ENCODE measurements at places on chromosomes 6 and 20.

DNA sequence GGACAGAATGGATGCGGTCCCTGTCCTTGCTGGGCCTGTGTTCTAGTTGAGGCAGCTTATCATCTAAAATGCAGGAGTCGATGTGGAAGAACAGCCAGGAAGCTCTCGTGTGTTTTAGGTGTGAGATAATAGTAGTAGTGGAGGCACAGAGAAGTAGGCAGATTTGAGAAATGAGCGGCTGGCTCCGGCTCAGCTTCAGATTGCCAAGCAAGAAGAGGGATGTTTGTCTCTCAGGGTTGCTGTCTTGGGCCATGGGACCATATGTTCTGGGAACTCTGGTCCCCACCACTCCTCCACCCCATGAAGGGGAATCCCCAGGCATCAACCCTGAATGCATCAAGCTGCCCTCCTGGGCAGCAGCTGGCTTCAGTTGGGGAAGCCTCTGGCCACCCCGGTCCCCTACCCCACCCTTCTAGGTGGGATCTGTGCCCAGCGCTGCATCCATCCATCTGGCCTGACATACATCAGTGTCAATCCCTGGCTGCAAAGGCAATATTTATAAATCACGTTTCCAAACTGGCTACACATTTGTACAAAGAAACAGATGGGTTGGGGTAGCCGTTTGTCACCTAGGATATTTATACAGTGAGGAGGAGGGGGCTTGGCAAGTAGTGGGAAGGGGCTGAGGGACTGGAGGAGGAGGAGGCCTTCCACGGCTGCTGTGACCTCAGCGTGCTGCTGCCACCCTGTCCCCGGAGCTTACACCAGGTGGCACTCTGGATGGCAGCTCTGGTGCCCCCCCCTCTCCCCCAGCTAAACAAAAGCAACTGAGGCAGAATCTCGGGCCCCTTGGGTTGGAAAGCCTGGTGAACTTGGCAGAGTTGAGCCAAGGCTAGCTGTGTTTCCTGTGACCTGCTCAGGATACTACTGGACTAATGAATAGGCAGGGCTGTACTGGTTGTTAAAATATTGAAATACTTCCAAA is 64.4 kb downstream of the CD40 start:
- DNase-seq = no peak

GRCh38 chr6:125658136-125658535 is 91.3 kb upstream of the HEY2 start:
- no peak for DNase-seq

- no peak for DNase-seq
Observed at GRCh38 chr6:13152764-13153163, 175.6 kb downstream of the TBC1D7 start.

DNA sequence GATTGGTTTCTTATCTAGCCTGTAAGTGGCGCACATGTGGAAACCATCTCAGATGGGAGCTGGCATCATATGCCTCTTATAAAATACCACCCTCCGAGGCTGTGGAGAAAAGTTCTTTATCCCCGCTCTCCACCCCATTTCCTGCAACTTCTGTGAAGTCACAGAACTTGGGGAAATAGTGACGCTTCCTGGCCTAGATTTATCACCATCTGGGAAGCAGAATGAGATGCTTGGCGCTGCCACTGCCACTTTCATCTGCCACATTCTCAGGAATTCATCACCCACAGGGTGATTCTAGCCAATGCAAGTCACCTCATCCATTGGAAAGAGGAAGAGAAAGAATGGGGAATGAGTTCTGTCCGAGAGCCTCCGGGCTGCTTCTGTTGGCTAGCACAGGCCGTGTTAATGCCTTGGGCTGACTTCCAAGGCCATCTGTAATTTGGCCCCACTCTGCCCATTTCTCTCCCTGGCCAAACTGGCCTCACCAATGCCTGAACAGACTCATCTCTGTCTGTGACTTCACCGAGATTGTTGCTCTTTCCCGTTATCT is 148.8 kb upstream of the SOX4 start:
- DNase-seq = no peak

- no peak for DNase-seq
Observed at GRCh38 chr6:139743664-139744437, 369.4 kb upstream of the CITED2 start.

GRCh38 chr6:96613291-96613999 is 50.5 kb downstream of the FHL5 start:
- DNase-seq = no peak

GRCh38 chr6:161498359-161498758 is 224.5 kb upstream of the AGPAT4 start:
- DNase-seq = no peak

GRCh38 chr20:13277663-13278295 is 56.7 kb downstream of the ISM1 start:
- no peak for DNase-seq

GRCh38 chr6:92180090-92180489 is 1239.3 kb downstream of the EPHA7 start:
- DNase-seq = no peak

- DNase-seq = no peak
Observed at GRCh38 chr20:32634041-32634805, 39.5 kb downstream of the C20orf203 start.
